ENCODE measurements at places on chromosomes 12 and 14.

GRCh38 chr12:93591137-93591868 is 18.8 kb downstream of the SOCS2 start:
- DNase-seq: peak; percentile 50

- DNase-seq: no peak
Measured at GRCh38 chr14:22885975-22886374, 3.0 kb downstream of the REM2 start.

- DNase-seq: no peak
Measured at GRCh38 chr14:95741038-95741490, 27.1 kb upstream of the TCL1A start.

- no peak for DNase-seq
Measured at GRCh38 chr12:508795-509194, 49.1 kb downstream of the B4GALNT3 start.

- DNase-seq: no peak
Measured at GRCh38 chr12:103840462-103840875, 565 bp downstream of the NT5DC3 start.
